Spleen (tissue), 13 donors: ENCODE measurements at places on chromosomes 1 and 21. TPM values are rescaled to one million over a fixed set of nuclear protein-coding genes. Genes with fewer than 3 reads are reported as not detected.

DNA sequence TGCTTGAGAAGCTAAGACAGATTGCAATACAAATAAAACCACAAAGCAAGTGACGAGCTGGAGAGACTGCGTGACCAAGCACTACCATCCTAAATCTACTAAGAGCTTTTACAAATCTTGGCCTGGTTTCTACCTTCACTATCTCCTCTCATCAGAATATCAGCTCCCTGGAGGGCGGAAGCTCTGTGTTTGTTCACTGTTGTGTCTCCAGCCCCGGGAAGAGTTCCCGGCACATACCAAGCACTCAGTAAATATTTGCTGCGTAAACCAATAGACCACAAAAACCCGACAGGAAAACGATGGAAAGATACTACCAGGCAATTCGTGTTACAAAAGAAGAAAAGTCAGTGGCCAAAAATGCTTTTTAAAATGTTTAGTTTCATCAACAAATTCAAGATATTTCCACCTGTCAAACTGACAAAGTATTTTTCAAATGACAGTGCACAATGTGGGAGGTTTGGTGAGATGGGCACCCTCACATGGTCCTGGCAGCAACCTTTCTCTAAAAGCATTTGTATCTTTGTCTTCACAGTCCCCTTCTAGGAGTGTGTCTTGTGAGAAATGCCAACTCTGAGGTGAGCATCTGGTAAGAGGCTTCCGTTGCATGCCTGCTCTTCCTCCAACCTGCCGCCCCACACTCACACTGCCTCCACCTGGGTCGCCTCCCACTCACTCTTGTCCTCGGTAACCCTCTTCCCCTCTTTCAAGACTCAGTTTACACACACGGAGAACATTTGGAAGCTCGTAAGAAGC, 34.7 kb downstream of the SLC1A7 start:
- H3K36me3 ChIP-seq, result no peaks in the 10 kb centered on the region
- H3K4me3 ChIP-seq, result no peak overlapping the region
- no peak overlapping the region for H3K27ac ChIP-seq
- H3K27me3 ChIP-seq, result no peaks in the 10 kb centered on the region
- no peak for DNase-seq

GRCh38 chr1:60573121-60573520, 499.6 kb upstream of the C1orf87 start:
- no peak overlapping the region for H3K4me3 ChIP-seq
- peaks cover 11% of the 10 kb centered on the region for H3K4me1 ChIP-seq
- H3K27ac ChIP-seq, result peak overlapping the region; percentile 63
- no peaks in the 10 kb centered on the region for H3K27me3 ChIP-seq

- no peak for DNase-seq
- H3K27ac ChIP-seq, result no peak overlapping the region
- H3K27me3 ChIP-seq, result no peaks in the 10 kb centered on the region
- no peaks in the 10 kb centered on the region for H3K36me3 ChIP-seq
- H3K4me3 ChIP-seq, result no peak overlapping the region
- peaks cover 18% of the 10 kb centered on the region for H3K4me1 ChIP-seq
These were observed 2.4 kb downstream of the DTL start for GRCh38 chr1:212037900-212038299.

The AGTRAP gene
- polyA plus RNA-seq, result 40.8 TPM

The HOOK1 gene
- 1.7 TPM for polyA plus RNA-seq

DNA sequence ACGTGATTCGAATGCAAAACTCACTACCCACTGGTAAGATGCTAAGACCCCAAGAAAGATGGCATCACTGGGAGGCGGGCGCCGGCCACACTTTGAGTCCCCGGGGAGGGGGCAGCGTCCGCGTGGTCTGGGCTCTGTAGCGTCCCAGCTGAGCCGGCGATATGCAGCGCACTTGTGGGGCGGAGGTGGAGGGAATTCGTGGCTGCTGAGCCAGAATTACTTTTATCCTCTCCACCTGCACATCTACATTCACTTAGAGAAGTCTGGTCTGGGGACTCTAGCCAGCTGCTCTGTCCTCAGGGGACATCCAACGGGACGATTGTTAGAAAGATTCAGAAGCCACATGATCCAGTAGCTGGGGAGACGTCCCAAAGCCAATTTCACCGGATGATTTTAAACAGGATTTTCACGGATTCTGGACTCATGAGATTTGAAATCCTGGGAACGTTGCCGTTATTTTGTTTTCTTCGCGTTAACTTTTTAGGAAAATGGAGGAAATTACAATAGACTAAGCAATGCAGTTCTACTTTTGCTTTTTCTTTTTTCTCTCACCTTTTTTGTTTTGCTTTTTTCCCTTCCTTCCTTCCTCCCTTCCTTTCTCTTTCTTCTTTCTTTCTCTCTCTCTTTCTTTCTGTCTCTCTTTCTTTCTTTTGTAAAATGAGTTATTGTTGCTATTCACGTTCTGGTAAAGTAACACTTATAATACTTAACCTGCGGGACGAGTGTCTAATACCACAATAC, 1.3 kb downstream of the JAM2 start:
- no peaks in the 10 kb centered on the region for H3K36me3 ChIP-seq
- H3K4me1 ChIP-seq, result peaks cover 6% of the 10 kb centered on the region
- peak; percentile 78 for DNase-seq
- peak overlapping the region; percentile 60 for H3K4me3 ChIP-seq

DNA sequence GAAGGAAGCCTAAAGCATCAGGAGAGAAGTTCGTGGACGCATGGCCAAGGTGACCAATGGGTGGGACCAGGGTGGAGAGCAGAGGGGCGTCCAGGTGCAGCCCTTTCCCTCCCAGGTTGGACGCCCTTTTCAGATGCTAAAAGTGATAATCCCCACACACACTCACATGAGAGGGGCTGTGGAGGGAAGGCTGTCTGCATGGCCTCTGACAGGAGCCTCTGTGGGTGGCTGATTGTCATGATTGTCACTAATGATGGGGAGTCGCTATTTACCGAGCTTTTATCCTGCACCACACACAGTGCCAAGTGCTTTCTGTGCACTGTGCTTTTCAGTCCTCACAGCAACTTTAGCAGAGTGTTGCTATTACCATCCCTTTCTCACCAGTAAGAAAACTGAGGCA, 27.1 kb upstream of the C1QA start:
- no peak for DNase-seq
- no peaks in the 10 kb centered on the region for H3K36me3 ChIP-seq
- peaks cover 6% of the 10 kb centered on the region for H3K27me3 ChIP-seq
- no peak overlapping the region for H3K27ac ChIP-seq

DNA sequence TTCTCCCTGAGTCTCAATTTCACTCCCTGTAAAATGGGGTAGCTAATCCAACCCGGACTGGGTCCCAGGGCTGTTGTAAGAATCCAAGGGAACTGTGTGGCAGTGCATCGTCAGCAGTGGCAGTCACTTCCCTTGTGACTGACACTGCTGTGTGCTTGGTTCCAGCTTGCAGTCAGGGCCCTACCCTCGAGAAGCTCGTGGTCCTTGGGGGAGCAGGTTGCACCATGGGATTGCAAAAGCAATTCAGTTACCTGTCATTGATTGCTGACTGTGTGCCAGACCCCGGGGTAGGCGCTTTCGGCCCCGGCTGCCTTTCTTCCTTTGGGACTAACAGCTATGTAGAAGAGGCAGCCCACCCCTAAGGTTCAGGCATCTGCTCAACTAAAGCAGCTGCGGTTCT, 2.9 kb downstream of the PTPRF start:
- peaks cover 10% of the 10 kb centered on the region for H3K27me3 ChIP-seq
- no peak overlapping the region for H3K27ac ChIP-seq
- H3K4me3 ChIP-seq, result no peak overlapping the region
- no peak for DNase-seq
- H3K4me1 ChIP-seq, result peaks cover 10% of the 10 kb centered on the region
- H3K36me3 ChIP-seq, result no peaks in the 10 kb centered on the region

The CEP104 gene
- 5.3 TPM for polyA plus RNA-seq

The E2F2 gene
- 1.5 TPM for polyA plus RNA-seq

DNA sequence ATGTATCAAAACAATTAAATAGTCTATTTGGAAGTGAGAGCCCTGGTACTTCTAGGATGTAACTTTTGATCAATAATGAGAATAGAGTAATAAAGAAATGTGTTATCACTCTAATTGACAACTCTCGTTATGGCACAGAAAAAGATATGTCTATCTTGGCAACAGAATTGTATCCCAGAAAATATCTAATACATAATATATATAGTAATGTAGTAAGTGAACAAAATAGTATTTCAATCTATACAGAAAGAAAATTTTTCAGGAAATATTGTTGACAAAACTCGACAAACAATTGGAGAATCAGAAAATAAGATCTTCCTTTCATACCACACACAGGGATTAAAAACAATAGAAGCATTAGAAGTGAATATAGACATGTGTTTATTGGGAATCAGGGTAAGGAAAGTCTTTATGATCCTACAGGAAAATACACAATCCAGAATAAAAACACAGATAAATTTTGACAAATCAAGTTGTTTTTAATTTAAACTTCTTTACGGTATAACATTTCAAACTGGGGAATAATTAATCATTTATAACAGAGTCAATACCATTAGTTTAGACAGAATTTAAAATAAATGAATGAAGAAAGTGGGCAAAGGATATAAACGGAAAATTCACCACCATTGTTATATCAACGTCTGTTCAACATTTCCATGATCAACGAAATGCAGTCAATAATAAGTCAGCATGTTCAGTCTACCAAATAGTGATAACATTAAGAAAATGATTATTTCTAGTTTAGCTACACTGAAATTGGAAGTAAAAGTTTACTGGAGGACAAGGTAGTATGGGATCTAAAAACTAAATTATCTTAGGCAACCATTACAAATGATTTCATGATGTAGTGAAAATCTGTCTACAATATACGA, 1526.5 kb upstream of the TPTE start:
- no peak overlapping the region for H3K27ac ChIP-seq
- H3K27me3 ChIP-seq, result no peaks in the 10 kb centered on the region
- no peak for DNase-seq
- H3K4me1 ChIP-seq, result no peaks in the 10 kb centered on the region
- no peaks in the 10 kb centered on the region for H3K36me3 ChIP-seq

DNA sequence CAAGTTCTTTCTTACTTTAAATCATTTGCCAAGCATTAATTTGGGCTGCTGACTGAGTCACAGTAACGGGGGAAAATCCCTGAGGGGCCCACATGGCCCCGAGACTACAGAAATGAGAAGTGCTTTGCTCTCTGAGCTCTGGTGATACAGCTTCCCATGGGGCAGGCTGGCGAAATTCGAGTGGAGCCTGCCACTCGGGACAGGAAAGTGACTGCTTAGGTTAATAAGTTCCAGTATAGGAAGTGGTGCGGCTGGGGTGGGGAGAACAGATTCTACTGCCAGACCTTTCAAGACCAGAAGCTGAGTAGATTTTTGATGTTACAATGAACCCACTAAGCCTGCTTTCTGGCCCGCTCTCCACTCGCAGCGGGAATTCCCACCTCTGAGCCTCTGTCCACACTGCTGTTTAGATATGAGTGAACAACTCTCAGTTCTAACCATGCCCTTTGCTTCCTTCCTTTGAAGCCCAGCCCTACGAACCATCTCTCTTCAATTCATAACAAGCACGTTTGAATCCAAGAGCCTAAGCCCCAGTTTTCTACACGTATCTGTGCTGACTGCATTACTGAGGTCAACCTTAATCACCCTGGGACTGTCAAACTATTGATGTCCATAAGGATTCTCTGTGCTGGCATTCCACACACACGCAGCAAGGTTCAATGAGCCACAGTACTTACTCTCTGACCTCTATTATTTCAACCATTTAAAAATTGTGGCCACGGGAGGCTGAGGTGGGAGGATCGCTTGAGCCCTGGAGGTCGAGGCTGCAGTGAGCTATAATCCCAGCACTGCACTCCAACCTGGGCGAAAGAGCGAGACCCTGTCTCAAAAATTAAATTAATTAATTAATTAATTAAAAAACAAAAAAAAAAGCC, 9.6 kb downstream of the ZBTB17 start:
- peak; percentile 87 for DNase-seq
- no peak overlapping the region for H3K4me3 ChIP-seq
- H3K27me3 ChIP-seq, result no peaks in the 10 kb centered on the region
- peaks cover 16% of the 10 kb centered on the region for H3K36me3 ChIP-seq
- H3K4me1 ChIP-seq, result peaks cover 53% of the 10 kb centered on the region

GRCh38 chr1:32693455-32694174, 9.0 kb downstream of the SYNC start:
- no peak overlapping the region for H3K27ac ChIP-seq
- H3K4me3 ChIP-seq, result no peak overlapping the region

- peaks cover 26% of the 10 kb centered on the region for H3K4me1 ChIP-seq
- H3K36me3 ChIP-seq, result no peaks in the 10 kb centered on the region
- no peak overlapping the region for H3K27ac ChIP-seq
- H3K4me3 ChIP-seq, result no peak overlapping the region
These were observed 111.5 kb downstream of the ENAH start for GRCh38 chr1:225541383-225541782.

- H3K27me3 ChIP-seq, result no peaks in the 10 kb centered on the region
- no peak for DNase-seq
- no peaks in the 10 kb centered on the region for H3K4me1 ChIP-seq
These were observed 15.6 kb upstream of the ATP1A1 start for GRCh38 chr1:116357487-116357886.

The LMX1A gene
- not detected for polyA plus RNA-seq

DNA sequence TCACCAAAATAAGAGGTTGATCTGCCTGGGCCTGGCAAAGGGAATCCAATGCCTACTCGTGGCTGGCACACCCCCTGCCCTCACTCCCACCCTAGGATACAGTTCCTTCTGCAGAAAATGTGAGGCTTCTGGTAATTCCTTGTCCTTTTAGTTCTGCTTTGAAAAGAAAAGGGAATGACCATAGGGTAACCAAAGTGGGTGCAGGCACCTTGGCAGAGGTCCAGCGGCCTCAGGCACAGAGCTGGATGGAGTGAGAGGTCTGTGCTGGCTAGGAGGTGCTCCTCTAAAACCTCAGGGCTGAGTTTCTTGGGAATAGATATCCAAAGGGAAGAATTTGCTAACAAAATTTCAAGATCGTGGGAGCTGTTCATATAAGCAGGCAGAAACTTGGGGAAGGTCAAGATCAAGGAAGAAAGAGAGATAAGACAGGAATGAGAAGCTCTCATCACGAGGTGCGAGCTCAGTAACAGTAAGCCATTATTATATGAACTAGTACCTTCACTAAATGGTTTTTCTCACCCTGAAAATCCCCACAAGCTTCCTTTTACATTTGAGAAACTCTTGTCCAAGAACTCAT, 293.1 kb upstream of the LYPLAL1 start:
- H3K4me1 ChIP-seq, result no peaks in the 10 kb centered on the region
- no peak overlapping the region for H3K27ac ChIP-seq
- no peaks in the 10 kb centered on the region for H3K27me3 ChIP-seq
- H3K4me3 ChIP-seq, result no peak overlapping the region
- no peaks in the 10 kb centered on the region for H3K36me3 ChIP-seq
